ENCODE measurements at places on chromosomes 12 and 14.

- no peak for DNase-seq
These were observed 19.1 kb downstream of the TPCN1 start for GRCh38 chr12:113240395-113240794.

- no peak for DNase-seq
These were observed 37.8 kb downstream of the ARF6 start for GRCh38 chr14:49930720-49931119.

DNA sequence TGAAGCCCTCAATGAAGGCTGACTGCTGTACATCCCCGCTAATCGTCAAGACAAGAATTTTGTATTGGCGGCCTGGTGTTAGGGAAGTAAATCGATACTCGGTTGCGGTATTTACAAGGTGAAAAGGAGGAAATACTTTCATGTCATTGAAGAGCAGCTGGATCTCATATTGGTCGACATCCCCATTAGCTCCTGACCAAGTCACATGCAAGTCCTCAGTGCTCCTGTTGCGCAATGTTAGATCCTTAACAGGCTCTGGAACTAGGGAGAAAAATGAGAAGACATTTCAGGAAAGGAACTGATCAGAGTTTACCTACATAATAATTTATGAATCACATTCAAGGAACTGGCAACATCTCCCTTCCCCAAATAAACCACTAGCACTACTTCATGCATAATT lies 66.2 kb downstream of the PTPRB start:
- DNase-seq = no peak

- no peak for DNase-seq
These were observed 4.7 kb upstream of the FOXJ2 start for GRCh38 chr12:8027856-8028255.

DNA sequence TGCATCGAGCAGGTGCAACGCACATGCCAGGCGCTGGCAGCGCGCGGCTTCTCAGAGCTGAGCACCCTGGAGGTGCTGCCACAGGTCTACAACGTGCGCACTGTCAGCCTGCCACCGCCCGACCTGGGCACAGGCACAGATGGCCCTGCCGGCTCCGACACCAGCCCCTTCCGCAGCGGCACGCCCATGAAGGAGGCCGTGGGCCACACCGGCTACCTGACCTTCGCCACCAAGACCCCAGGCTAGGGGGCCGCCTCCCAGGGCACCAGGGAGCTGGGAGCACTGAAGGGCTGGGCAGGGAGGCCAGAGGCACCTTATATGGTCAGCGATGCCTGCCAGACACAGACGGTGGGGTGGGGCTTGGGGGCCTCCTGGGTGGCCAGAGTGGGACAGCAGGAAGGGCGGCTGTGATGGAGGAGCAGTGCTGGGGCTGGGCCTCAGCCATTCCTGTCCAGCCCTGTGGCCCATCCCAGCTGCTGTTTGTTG lies 5.6 kb downstream of the TRMT61A start:
- no peak for DNase-seq

DNA sequence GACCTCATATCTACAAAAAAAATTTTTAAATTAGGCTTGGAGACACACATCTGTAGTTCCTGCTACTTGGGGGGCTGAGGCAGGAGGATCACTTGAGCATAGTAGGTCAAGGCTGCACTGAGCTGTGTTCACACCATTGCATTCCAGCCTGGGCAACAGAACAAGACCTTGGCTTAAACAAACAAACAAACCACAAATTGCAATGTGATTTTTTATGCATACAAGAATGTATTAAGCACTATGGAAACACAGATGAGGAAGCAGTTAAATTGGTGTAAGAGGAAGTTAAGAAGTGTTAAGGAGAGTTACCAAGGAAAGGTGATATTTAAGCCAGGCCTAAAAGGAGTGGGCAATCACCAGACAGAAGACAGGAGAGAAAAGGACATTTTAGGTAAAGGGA lies 83.6 kb upstream of the HECTD1 start:
- no peak for DNase-seq

- DNase-seq = no peak
These were observed 1.8 kb upstream of the HOXC11 start for GRCh38 chr12:53971129-53971528.

GRCh38 chr12:50195832-50196231 lies 28.7 kb upstream of the CERS5 start:
- DNase-seq = no peak

- DNase-seq = no peak
These were observed 10.9 kb downstream of the ISCU start for GRCh38 chr12:108573317-108573716.

DNA sequence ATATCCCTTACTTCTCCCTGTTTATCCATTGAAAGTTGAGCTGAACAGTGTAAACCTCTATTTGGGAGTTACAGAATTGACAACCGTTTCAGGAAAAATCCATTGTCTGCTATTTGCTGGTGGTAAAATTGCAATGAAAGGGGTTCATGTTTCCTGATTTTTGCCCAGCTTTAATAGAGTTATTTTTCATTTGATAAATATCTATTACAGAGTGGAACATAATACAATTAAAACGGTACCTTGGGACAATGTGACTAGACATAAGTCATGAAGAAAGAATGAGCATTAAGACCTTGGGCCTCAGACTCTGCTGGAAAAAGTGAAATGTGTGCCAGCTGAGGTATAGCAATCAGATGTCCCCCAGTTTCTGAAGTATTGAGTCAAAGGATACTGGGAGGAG lies 13.1 kb downstream of the PTPRR start:
- no peak for DNase-seq

- no peak for DNase-seq
These were observed 28.3 kb downstream of the XRCC3 start for GRCh38 chr14:103686831-103687485.

Measured in activated CD8-positive, alpha-beta memory T cell treated with anti-CD3 and anti-CD28 coated beads, Interleukin-2, amount 50 U/mL, for 4 hours (primary cell).